Left renal pelvis (tissue), 4 donors: ENCODE measurements at places on chromosomes 5 and 9. TPM values are rescaled to one million over a fixed set of nuclear protein-coding genes. Genes with fewer than 3 reads are reported as not detected.

Gene MCC
- polyA plus RNA-seq: 26.8 TPM

Gene LHX3
- not detected for polyA plus RNA-seq

Gene SLC36A2
- 0.20 TPM for polyA plus RNA-seq

Gene CATSPER3
- polyA plus RNA-seq: 1.8 TPM

Gene ADRA1B
- polyA plus RNA-seq: 0.85 TPM

Gene RGS7BP
- 8.2 TPM for polyA plus RNA-seq

Gene TRIP13
- polyA plus RNA-seq: 10.8 TPM

Gene DOCK2
- polyA plus RNA-seq: 2.7 TPM

Gene RGMB
- polyA plus RNA-seq: 15.0 TPM

Gene LURAP1L
- polyA plus RNA-seq: 23.1 TPM

Gene PCDHGB2
- 3.5 TPM for polyA plus RNA-seq

Gene OSMR
- polyA plus RNA-seq: 9.7 TPM

Gene TIMD4
- 0.38 TPM for polyA plus RNA-seq
